ENCODE measurements at places on chromosomes 7 and 10.

DNA sequence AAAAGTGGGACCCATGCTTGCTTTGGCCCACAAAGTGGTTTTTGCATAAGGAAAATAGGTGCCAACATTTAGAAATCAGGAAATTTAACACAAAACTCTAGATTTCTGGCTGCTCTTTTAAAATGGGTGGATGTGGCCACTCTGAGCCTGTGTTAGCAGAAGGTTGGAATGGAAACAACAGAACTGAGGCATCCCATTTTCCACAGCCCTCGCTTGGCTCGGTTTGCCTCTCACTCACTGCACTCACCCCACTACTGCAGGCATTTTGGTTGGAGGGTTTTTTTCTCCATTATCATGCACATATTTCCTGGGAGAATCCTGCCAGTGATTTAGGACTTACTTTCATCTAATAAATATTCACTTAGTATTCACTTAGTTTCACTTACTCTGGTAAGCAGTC is 178.9 kb downstream of the BICC1 start:
- no peak for DNase-seq

- peak; percentile 32 for DNase-seq
These were observed 108.9 kb downstream of the RNLS start for GRCh38 chr10:88473989-88474883.

DNA sequence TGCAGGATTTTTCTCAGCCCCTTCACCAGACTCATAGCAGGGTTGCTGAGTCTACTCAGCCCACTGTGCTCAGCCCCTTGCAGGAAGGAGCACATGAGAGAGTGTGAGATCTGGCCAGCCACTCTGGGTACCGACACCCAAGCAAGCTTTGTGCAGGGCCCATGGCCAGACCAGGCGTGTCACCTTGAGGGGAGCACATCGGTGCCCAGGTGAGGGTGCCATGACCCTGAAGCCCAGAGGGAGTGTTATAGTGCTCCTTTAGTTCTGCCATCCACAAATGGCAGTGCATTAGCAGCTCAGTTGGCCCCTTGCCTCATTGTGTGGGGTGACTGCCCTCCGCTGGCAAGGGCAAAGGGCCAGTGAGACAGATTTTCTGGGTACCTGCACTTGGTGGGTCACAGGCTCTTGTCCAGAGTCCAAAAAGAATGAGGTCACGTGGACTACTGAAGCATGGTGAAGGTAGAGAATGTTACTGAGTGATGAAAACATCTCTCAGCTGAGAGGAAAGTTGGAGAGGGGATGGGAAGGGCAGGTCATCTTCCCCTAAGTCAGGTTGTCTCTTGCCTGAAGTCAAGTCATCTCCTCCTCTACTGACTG is 181.8 kb downstream of the MACC1 start:
- DNase-seq, result peak; percentile 43

DNA sequence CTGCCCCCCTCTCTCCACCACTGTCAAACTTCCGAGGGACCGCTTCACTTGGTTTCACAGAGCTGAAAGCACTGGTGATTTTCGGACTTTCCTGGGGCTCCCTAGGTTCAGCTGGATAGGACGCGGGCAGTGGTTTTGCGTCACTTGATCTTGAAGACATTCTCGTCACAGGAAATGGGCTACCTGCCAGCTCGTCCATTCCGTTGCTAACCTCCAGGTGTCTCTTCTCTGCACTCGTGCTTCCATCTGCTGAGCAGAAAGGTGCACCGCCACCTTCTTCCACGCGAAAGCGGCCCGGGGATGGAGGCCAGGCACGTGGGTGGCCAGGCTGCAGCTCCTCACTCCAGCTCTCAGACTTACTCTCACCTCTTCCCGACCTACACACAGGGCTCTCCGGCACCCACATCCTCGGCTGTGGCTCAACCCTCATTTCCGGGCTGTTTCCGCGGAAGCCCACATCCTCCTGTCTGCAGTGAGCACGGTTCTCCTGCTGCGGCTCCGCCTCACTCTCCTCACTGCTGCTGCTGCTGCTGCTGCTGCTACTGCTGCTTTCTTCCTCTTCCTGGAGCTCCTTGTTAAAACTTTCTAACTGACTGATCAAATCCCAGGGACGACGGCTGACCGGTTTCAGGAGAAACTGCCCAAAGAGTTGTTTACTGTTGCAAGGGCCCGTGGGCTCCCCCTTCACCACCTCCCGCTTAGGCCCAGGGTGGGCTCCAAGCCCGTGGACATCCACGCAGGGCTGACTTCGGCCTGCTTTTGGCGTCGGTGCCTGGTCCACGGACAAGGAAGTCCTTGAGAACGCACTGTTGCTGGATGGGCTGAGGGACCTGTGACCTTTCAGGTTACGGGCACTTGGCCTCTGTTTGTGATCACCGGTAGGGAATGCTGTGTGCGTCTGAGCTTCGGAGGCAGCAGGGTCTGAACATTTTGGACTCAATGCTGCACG is 32.1 kb downstream of the JCAD start:
- peak; percentile 9 for DNase-seq

DNA sequence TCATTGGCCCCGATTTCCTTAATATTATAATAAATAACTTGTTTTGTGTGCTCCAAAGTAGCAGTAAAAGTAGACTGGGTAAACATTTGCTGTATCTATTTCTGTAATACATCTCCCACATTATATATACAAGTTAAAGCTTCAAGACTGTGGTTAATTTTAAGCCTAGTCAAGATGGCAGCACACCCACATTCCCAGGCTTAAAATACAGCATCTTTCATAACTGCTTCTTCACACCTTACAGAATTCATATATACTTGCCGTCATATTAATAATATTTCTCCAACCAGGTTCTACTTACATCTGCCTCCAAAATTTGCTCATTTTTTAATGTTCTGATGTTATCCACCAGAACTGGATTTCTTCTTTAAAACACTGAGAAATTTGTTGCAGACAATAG is 85.6 kb downstream of the NRCAM start:
- no peak for DNase-seq

DNA sequence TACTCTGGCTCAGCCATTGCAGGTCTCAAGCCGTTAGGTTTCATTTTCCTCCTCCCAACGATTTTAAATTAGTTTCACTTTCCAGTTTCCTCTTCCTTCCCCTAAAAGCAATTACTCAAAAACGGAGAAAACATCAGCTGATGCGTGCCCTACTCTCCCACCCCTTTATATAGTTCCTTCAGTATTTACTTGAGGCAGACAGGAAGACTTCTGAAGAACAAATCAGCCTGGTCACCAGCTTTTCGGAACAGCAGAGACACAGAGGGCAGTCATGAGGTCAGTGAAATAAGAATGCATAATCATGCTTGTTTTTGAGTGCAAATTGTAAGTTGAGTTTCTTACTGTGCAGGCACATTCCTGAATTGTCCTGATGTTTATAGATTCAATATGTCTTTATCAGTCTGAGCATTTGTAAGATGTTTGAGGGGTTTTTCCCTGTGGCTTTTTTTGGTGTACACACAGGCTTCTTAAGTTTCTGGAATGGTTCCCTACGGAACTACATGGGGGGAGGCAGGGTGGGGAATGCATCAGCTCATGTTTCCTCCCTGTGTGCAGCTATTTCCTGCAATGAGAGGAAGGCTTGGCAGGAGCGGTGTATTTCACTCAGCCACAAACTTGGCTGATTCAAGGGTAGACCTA is at the start of gene IFIT3:
Gene IFIT3, plus strand, starts transcription at position 195 of the 639 bp plus-strand sequence. Its CDS starts 77 bp downstream, at position 272.
- no peak for DNase-seq

- no peak for DNase-seq
These were observed 86.3 kb downstream of the CREB5 start for GRCh38 chr7:28498636-28499035.

DNA sequence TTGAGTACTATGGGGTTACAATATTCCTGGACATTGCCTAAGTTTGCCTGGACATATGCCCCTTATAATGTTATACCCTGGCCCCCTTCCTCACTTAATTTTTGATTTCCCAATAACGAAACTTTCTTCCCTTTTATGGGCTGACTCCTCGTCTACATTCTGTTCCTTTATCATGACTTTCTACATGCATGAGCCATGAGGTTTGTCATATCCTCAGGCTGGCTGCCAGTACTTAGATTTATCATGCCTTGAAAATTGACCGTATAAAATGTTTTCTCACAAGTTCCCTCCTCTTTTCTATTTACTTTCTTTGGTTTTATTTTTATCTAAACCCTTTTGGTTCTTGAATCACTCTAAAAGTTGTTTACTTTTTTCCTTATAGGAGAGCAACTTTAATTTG is 4.7 kb downstream of the DNAH11 start:
- no peak for DNase-seq

DNA sequence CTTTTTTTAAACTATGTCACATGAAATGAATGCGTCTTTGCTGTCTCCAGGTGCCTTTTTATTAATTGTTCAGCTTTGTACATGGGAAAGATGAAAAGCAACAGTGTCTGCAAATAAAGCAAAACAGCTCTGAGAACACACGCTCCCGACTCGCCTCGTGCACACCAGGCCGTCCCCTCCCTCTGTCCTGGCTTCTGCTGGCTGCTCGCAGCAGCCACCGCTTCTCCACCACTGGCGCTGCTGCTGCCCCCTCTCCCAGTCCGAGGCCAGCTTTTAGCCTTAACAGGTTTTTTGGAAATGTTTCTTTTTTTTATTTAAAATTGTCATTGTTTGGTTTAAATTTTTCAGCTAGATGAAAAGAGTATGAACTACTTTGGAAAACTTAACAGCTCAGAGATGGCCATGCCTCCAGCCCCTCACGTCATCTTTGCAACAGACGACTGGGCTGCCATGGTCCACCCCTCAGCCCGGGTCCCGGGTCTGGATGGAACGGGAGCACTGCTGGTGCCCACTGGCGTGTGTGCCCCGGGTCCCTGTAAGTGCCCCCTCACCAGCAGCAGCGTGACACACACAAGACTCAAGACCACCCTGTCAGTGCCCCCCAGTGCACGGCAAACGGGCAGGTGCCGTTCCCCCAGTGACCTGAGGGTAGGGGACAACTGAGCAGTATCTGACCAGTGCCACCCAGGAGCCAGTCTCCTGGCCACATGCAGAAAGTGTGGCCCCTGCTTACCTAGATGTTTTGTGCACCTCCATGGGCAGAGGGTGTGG is 415.6 kb upstream of the FOXK1 start:
- no peak for DNase-seq

DNA sequence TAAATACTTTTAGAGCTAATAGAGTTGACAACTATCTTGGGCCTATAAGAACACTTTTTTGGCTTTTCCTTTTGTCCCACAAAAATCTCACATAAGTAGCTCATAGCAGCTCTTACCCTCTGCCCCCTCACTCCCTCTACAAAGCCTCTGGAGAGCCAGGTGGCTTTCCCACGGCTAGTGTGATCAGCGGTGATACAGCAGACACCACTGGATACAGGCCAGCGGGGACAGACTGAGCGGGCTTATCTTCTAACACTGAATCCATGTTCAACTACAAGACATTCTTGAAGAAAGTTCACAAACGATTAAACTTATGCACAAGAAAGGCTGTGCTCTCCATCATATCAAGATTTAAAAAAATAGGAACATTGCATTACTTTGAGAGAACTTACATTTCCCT is 377.2 kb downstream of the PARD3 start:
- no peak for DNase-seq

GRCh38 chr7:151039850-151040548 is 8.3 kb upstream of the ASIC3 start:
- no peak for DNase-seq

DNA sequence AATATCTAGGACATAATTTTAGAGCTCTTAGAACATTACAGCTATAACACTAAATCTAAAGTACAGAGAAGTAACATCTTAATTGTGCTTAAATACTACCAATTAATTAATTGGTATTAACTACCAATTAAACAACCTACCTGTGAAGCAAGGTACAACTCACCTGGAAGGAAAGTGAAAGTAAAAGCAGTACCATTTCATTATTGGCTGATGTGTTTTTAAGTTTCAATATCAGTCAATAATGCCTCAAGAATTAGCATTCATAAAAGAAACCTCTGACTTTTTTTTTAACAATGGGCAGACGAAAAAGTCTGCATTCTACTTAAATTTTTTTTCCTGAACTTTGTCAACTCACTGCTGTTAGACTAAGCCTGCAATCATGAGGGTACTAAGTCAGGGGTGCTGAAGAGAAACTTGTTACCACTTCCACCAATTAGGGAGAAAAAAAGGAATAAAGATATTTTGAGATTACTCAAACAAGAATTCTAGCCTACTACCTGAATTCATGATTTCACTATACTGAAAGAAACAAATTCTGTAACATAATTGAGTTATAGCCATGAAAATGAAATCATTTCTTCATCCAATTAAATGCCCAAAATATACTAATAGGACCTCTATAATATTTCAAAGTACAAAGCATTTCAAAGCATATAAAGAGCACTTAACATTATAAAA is 19.9 kb downstream of the UPF2 start:
- no peak for DNase-seq

DNA sequence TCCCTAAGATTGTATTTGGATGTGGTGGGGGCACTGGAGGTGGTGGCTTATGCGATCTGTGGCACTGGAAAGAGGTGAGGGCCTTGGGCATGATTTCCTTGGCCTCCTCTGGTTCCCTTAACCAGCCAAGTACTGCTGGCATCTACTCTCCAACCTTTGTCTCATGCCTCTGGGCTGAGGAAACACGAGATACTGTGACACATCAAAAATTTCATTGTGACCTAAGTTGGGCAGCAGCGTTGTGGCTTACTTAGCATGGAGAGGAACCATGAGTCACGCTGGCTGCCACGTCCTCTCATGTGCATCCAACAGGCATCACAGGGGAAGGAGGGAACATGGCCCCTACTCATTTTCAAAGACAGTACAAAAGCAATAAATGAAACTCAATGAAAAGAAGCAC is 29.7 kb upstream of the GSDME start:
- peak; percentile 98 for DNase-seq

- DNase-seq, result no peak
These were observed 6.2 kb upstream of the GRID1 start for GRCh38 chr10:86372784-86373239.

GRCh38 chr7:130344271-130344866 is at the start of gene CPA5:
Gene CPA5, plus strand, starts transcription at chr7:130344816. Its CDS starts 1,670 bp downstream, at chr7:130346486.
- no peak for DNase-seq
